CD4-positive, alpha-beta T cell treated with Interleukin-6 for 4 hours (primary cell): ENCODE measurements at places on chromosomes 6 and 20.

- DNase-seq: no peak
Observed at GRCh38 chr6:8608737-8609136, 173.4 kb upstream of the SLC35B3 start.

DNA sequence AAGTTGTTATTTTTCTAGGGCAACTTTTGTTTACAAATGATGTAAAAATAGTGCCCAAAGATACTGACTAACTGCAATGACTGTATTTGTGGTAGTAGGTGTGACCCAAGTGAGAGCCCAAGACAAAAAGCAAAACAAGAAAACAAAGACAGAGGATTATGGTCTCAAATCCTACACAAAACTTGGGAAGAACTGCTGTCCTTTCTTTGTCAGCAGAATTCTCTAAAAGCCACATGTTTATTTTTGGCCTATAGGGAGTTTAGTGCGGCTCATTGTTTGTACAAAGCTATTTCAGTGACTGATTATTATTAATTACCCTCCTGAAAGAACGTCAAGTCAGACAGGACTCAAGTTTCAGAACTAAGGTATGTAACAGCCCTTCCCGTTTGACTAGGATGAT lies 509.2 kb upstream of the SLC35B3 start:
- no peak for DNase-seq

DNA sequence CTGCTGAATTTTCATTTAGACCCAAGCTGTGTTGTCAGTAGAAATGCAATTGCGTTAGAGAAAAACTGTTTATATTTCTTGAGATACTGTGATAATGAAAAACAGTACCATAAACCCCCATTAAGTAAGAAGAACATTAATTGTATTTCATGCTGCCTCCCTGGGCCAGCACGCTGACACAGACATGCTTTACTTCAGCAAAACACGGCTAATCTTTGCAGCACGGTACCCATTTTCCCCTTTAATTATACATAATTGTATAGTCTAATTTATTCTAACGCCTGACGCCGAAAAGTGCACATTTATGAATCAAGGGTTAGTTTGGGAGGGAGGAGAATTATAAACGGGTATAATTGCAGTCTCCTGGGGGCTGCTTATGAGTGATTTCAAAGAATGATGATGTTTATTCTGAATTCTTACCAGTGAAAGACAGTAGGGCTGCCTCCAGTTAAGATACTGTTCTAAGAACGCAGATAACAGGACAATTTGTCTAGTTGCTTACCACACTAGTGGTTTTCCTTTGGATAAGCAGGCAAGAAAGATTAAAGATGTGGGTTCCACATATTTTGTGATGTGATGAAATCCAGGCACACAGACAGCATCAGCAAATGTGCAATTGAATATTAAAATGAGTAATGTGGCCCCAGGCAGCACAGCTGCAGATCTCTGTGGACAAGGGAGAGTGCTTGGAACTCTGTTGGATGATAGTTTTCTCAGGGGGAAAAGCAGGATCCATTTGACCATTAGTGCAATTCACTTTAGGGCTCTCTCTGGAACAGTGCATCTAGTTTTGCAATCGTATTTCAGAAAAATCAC lies 4.7 kb upstream of the SULF2 start:
- no peak for DNase-seq

GRCh38 chr6:6715465-6715864 lies 126.9 kb downstream of the LY86 start:
- no peak for DNase-seq

DNA sequence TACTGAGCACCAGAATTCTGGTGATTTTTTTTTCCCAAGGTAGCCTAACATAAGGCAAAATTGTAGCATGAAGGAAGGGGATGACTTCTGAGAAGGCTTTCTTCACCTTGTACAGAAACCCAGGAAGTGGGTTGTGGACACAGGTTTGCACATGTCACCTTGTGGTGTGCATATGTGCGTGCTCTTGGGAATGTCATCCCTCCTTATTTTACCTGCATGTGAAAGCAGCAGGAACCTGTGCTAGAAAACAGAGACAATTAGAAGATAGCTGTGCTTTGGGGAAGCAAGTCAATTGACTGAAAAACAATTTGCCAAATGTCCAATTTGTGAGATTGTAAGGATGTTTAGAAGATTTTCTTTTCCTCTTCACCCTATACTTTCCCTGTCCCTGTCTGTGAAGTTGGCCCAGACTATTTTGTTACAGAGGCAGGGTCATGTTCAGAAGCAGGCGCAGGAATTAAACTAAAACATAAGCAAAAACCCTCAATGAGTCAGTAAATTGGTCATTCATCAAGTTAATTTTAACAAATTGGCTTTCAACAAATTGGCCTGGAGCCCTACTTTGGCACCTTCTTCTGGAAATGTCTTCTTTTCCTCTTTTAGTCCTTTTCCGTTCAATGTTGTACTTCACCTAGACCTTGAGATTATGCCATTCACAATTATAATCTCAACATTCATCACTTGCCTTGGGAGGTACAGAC lies 261.2 kb downstream of the ADGB start:
- DNase-seq: no peak

GRCh38 chr20:37257988-37258387 lies 3.6 kb downstream of the GHRH start:
- no peak for DNase-seq

- DNase-seq: no peak
Observed at GRCh38 chr6:149558029-149558428, 8.1 kb upstream of the GINM1 start.

DNA sequence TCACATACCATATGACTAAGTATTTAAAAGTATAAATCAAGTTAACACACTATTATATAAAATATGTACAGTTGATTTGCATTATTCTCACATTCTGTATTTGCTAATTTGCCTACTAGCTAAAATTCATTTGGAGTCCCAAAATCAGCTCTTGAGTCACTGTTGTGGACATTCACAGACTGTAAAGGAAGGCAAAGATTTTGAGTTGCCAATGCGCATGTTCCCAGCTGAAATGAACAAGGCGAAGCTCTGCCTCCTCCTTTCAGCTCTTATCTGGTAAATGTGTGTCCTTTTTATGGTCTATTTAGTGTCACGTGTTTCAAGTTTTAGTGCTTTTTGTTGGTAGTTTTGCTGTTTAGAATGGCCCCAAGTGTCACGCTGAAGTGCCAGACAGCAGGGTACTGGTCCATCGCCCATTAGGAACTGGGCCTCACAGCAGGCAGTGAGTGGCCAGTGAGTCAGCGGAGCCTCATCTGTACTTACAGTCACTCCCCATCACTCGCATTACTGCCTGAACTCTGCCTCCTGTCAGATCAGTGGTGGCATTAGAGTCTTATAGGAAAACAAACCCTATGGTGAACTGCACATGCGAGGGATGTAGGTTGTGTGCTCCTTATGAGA lies 87.2 kb upstream of the ADTRP start:
- no peak for DNase-seq

GRCh38 chr20:37729452-37729851 lies 35.6 kb downstream of the CTNNBL1 start:
- no peak for DNase-seq

DNA sequence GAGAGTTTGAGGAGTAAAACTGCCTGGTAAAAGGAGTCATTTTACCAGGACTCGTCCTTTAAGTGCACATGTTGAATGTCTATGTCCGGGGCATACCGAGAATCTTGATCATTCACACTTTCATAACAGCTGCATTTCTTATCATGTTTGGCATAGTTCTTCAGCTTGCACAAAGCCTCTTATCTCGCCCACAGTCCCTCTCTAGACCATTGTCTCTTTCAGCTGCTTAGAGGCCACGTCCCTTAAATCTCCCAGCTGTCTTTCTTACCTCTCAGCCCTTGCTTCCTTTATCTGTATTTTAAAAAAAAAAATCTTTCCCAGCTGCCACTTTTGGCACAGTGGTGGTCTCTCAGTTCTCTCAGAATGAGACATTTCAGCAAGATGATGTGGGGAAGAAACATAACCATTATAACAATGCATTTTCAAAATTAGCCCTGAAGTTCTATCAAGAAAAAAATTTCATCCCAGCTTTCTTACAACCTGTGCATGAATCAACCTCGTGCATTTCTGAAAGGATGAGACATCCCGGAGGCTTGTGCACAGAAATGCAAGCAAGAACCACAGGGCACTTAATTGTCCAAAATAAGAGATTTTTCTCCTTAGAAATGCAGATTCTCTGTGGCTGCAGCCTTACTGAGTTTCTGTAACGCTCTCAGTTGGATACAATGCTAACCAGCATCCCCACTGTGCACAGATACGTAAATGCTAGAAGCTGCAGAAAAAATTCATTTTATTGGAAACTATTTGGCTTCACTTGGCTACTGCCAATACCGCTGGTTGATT lies 24.2 kb downstream of the RBM24 start:
- no peak for DNase-seq

DNA sequence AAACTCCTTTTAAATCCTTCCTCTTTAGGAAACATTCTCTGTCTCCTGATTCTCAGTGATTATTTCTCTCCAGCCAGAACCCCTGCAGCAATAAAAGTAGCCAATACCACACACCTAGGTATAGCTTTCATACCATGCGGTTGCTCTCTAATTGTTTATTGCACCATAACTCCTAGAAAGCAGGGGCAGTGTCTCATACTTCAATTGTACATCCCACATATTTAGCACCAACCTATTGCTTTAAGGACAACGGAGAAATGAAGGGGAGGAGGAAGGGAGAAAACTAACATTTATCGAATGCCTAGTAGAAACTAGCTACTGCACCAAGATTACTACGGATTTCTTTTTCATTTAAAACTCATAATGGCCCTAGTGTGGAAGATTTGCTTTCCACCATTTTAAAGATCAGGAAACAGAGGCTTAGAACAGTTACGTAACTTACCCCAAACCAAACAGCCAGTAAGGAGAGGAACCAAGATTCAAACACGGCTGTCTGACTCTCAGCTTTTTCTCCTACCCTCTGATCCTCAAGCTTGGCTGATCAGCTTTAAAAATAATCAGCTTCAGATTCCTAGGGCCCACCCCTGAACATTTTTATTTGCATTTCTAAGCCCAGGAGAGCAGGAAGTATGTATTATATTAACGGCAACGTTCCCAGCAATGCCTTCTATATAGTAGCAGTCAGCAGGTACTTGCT lies 43.4 kb upstream of the ATXN1 start:
- DNase-seq: no peak

- no peak for DNase-seq
Observed at GRCh38 chr20:63486300-63486855, 12.5 kb downstream of the EEF1A2 start.

DNA sequence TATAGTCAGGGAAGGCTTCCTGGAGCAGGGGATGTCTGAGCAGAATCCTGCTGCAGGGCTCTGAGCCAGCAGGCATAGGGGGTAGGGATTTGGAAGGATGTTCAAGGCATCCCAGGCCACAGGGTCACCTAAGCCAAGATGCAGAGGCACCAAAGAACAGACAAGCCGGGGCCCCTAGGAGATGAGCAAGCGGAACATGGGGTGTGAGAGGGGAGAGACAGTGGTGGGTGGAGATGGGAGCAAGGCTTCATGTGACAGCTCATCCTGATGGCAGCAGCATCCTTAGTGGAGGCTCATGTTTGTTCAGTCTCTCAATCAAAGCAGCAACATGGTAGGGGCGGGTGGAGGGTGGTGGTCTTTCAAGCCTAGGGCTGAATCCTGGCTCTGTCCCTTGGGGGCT lies 29.8 kb upstream of the TCP11 start:
- no peak for DNase-seq

GRCh38 chr6:155325700-155326516 lies 11.6 kb upstream of the TFB1M start:
- DNase-seq: no peak

- DNase-seq: no peak
Observed at GRCh38 chr20:34888468-34888867, 12.1 kb downstream of the ACSS2 start.
